ENCODE measurements at places on chromosomes 12 and 14.
A peak's percentile ranks its signal among the peaks of the same experiment; 100 is the strongest.

DNA sequence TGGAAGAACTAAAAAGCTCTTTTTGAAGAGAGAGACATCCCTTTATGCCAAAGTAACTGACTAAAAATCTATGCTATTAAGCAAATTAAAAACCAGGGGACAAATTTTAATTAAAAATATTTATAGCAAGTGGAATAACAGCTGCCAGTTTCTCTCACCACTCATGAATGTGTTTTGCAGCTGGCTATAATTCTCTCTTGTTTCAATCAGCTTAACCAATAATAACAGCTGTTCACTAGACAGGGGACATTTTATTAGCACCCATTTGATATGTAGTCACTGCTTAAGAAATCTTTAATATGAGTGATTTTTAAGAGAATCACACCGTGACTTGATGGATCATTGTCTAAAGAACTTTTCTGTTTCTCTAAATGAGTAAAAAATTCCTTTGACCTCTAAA is 34.2 kb upstream of the KRR1 start:
- no peak for DNase-seq

- DNase-seq: peak; percentile 1
Measured at GRCh38 chr12:81128930-81129554, 51.2 kb downstream of the ACSS3 start.

DNA sequence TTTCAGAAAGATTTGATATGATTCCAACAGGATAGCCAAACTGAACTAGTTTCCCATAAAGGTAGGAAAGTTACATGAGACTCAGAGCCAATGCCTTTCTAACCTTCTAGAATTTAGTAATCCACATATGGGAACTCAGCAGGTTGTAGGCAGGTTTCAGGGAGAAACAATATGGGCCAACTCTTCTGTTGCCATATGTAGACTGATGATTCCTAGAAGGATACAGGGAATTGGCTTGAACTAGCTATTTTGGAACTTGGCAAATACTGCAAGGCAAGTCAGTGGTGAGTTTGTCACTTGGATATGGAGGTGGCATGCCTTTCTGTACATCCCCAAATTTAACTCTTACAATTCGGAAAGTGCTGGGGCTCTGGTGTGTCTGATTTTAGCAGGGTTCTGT is 15.5 kb downstream of the SUDS3 start:
- no peak for DNase-seq

DNA sequence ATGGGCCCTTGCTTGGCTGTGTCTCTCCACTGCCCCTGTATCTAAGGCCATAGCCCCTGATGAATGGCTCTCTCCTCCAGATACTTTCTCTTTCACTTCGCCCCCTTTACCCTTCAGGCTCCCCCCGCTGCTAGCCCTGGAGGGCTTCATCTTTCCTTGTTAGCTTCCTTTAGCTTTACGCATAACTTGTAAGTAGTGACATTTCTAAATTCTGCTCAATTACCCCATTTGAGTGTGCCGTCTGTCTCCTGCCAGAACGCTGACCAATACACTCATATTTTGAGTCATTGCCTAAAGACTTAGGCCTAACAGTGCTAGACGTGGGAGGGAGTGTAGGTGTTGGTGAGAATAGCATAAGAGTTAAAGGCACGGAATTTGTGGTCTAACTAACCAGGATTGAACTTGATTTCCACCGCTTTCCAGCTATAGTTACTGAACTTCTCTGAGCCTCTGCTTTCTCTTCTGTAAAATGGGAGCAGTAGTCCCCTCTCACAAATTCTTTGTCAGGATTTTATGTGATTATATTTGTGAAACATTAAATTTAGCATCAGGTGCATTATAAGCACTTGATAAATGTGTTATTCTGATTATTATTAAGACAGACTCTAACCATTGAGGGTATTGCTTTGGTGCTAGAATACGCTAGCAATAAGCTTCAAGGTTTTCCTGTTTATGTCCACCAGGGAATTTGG is 129.3 kb downstream of the ZFP36L1 start:
- DNase-seq: peak; percentile 30

- DNase-seq: no peak
Measured at GRCh38 chr12:57128519-57129247, 400 bp downstream of the LRP1 start.

GRCh38 chr12:92566448-92567019 is 136.3 kb upstream of the PLEKHG7 start:
- DNase-seq: no peak
